ENCODE measurements at places on chromosomes 3 and 15.

DNA sequence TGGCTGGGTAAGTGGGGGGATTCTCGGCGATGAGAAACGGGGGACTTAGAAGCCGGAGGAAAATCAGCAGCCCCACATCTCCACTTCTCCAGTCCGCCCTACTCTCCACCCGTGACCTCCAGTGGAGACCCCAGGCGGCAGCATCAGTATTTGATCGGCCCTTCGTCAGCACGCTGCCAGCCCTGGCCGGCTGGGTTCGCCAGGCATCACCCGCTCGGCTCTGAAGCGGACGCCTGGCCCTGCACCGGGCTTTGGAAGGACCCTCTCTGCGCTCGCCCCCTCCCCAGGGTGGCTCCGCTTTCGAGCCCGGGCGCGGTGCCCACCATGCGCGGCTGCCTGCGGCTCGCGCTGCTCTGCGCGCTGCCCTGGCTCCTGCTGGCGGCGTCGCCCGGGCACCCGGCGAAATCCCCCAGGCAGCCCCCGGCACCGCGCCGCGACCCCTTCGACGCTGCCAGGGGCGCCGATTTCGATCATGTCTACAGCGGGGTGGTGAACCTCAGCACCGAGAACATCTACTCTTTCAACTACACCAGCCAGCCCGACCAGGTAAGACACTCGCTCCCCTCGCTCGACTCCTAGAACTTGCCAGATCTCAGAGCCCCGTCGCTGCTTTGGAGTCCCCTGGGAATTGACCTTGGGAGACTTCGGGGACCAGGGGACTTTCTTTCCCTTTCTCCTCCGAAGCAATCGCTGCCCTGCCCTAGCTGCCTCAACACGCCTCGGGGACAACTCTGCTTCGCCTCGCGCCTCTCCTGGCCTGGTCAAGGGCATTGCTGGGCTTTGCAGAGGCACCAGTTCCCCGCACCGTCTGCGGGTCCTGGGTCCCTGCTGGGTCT is 561 bp downstream of the SIDT1 start:
- DNase-seq = no peak

DNA sequence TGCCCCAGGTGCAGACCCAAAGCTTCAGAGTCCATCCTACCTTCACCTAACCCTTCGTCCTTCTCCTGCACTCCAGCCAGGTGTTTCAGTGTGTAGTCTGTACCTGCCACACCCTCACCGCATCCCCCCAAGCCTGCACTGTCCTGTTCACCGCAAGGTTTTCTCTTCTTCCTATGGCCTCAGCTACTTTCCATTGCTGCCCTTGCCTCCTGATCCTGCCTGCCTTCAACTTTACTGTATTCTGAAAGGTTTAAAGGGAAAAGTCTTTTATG is 9.3 kb downstream of the GPR160 start:
- DNase-seq = no peak

- no peak for DNase-seq
These were observed 241.7 kb upstream of the ICE2 start for GRCh38 chr15:60720493-60721256.

GRCh38 chr3:16048435-16049318 is 125.8 kb upstream of the GALNT15 start:
- DNase-seq = peak; percentile 60

DNA sequence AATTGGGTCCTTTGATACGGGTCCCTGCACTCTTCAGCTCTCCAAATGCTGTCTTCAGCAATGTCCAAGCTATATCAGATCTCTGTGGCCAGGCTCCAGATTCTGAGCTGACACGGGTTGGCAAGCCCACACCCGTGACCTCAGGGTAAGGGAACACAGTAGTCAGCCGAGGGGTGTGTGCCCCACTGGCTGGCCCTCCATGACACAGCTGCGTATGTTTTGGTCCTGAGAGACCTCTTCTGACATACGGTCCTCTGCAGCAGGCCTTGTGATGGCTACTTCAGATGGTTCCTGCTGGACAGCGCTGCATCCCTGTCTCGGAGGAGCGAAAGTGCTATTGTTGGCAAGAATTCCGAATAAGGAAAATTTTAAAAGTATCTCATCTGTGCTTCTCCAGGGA is 85.2 kb upstream of the ADAMTS17 start:
- no peak for DNase-seq

- peak; percentile 77 for DNase-seq
These were observed 251.5 kb downstream of the KCNH8 start for GRCh38 chr3:19399836-19400235.

GRCh38 chr3:193620057-193620456 is 27.0 kb downstream of the OPA1 start:
- no peak for DNase-seq

DNA sequence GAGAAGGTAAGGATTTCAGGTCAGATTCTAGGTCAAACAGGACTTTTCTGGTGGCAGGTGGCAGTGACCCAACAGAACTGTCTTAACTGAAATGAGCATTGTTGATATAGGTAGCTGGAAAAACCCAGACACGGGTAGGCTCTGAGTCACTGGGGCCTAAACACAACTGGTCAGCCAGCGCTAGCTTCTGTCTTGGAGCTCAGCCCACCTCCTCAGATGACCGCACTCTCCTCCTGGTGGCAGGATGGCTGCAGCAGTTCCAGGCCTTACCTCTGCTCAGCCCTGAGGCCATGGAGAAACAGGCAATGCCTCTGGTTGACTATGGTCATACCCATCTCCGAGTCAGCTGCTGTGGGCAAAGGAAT is 61.1 kb upstream of the GATA2 start:
- peak; percentile 3 for DNase-seq

DNA sequence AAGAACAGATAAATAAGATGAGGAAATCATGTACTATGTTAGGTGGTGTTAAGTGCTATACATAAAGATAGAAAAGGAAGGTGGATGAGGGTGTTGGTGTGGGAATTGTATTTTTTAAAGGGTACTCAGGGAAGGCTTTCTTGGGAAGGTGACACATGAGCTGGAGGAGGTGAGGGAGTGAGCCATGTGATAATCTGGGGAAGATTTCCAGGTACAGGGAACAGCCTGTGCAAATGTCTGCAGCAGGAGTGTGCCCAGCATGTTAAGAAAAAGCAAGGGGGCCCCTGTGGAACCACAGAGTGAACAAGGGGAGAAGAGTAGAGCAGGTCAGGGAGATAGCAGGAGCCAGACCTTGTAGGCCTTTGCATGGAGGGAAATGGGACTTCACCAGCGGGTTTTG is 175.6 kb downstream of the SSR3 start:
- no peak for DNase-seq

DNA sequence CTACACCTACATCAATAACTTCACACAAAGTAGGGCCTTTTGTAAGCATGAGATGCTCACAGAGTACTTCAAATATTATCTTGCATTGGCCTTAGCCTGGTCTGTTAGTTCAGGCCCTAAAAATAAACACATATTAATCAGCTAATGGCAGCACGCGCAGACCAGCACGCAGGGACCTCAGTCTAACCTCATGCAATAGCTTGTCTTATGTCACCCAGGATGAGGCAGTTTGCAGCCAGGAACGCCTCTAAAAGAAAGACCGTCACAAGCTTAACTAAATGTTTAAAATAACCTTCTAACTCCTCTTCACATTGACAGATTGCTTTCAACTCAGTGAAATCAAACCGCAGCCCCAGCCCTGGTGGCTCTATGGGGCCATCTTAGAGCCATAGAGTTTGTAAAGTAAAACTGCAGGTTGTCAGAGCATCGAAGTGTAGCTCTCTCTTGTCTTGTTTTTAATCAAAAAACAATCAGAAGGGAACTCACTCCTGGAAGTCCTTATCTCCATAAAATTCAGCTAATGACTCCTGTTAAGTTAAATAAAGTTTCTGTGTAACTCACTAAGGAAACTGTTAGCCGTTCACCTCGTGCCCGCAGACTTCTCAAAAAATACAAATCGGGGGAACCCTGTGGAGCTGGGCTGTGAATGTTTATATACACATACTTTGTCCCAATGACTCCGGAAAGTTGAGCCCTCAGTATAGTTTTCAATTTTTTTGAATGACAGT is 212.6 kb downstream of the CDIN1 start:
- no peak for DNase-seq

DNA sequence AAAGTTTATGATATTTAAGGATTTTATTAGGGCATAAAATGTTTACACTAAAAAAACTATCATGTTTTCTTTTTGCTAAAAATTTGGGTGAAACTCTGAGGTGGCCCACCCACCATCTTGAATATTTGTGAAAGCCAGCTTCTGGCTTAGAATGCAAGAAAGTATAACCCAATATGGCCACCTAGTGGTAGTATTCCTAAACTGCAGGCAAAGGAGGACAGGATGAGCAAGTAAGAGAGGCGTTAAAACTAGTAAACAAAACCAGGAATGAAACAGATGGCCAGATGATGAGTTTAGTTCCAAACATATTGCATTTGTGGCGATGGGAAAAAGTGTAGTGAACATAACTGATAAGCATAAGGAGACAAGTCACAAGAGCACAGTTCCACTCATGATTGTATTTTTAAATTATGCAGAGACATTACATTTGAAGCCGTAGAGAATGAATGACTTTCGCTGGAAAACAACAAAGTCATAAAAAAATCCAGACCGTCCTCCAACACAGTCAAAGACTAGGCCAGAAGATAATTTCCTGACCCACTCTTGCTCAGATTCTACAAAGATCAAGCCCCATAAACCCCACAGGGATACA is 103.3 kb upstream of the PRTG start:
- peak; percentile 72 for DNase-seq

DNA sequence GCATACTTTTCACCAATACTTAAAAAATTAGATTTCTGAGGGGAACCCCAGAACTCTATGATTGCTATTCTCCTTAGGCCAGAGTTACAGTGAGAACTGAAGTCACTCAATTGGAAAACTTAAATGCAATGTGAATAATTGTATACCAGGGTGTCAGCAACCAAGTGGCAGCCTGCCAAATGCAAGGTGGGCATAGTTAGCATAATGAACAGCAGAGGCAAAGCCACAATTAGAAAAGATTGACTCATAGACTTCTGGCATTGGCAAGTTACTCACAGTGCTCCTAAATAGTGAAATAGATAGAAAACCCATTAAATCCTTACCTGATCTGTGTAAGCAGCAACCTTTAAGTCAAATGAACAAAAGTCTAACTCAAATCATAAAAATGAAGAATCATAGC is 94.9 kb downstream of the BCHE start:
- DNase-seq = peak; percentile 52

DNA sequence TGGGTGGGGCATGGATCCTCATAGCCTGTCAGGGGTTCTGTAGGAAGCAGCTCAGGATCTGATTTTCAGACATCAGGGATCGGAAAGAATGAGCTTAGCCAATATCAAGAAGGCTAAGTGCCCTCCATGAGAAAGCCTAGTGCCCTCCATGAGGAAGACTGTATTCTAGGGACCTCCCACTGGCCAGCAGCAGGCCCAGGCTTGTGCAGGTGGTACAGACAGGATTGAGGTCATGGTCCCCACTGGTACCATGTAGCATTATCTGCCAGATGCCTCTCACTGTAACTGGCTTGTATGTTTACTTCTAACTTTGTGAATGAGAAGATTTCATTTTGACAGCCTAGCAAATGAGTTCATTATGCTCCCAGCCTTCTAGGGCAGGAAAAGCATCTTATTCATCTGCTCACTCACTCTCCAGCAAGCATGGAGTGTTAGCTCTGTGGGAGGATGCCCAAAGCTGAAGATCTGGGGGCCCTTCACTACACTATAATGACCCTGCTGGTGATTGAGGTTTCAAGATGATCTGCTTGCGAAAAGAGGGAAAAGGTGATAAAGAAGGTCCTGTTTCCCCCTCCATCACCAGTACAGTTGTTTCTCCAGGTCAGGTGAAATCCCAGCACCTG is 7.5 kb downstream of the EPHB1 start:
- no peak for DNase-seq

- peak; percentile 89 for DNase-seq
These were observed 51.0 kb downstream of the ZDHHC19 start for GRCh38 chr3:196159952-196160804.

DNA sequence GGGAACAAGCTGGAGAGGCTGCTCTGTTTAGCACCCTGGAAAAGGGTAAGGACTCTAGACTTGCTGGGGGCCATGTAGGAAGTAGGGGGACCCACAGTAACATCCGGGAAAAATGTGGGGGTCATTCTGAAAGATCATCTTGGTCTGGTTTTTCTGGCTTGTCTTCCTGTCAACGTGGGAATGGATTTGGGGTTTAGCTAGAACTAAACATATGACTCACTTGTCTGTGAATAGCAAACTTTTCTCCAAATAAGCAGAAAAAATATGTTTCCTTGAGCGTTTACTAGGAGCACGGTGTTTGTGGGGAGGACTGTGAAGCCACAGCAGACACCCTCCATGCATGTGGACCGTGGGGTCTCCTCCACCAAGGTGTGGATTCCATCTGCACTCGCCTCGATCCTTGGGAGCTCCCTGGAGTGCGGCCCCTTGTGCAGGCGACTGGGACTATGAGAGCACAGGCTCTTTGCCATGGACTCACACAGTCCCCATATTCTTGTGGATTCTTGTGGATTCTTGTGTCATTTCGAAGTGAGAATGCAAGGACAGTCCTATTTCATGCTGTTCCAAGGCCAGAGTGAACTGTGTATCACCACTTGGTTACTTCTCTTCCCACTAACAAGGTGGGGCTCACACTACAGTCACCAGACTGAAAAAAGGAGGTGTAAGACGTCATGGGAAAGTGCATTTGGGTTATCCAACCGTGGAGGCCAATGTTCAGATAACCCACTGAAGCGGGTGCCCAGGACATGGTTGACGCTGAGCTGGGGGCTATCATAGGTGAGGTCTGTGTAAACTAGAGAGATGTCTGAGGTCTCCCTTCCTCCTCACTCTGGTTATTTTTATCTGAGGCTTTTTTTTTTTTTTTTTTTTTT is 25.5 kb downstream of the PGPEP1L start:
- peak; percentile 21 for DNase-seq

- DNase-seq = no peak
These were observed 1.3 kb downstream of the SEMA7A start for GRCh38 chr15:74432271-74432967.

DNA sequence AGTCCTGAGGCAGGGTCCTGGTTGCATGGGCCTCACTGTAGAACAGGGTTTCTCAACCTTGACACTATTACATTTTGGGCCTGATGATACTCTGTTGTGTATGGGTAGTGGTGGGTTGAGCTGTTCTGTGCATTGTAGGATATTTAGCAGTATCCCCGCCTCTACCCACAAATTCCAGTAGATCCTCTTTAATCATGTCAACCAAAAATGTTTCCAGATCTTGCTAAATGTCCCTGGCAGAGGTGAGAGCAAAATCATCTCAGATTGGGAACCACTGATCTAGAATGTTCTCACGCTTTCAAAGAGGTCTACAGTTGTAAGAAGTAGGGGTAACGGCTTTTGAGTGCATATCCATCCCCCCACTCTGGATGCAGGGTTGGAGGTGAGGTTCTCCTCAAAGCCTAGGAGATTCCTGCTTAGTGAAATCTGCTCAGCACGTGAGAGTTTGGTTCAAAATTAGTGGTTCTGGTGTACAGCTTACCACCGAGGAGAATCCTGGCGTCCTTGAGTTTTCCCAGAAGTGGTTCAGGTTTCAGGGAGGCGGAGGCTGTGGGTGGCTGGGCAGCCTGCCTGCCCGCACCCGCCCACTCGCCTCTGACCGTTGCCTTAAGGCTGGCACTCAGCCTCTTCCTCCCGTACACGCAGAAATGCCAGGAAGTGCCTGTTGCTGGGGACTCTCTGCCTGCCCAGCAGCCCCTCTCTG is 5.3 kb downstream of the ACVR2B start:
- peak; percentile 57 for DNase-seq
